GM04504 (cell line): ENCODE measurements at places on chromosomes 2 and 18.
A peak's percentile ranks its signal among the peaks of the same experiment; 100 is the strongest.

GRCh38 chr2:98465456-98466226 is 21.0 kb downstream of the INPP4A start:
- DNase-seq: no peak

DNA sequence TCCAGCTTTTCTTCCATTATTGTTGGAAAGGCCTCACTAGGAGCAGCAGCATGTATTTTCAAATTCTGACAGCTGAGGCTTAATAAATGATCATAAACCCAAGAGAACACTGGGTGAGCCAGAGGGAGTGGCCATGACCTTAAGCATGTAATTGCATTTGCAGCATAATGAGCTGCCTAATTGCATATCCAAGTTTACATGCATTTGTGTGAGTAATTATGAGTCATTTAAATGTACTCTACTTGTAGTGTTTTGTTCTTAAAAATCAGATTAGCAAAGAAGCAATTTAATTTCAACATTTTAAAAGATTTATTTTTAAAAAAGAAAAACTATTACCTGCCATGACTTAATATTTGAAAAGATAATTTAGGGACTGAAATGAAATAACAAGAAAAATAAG is 74.8 kb downstream of the NOL10 start:
- DNase-seq: peak; percentile 12

DNA sequence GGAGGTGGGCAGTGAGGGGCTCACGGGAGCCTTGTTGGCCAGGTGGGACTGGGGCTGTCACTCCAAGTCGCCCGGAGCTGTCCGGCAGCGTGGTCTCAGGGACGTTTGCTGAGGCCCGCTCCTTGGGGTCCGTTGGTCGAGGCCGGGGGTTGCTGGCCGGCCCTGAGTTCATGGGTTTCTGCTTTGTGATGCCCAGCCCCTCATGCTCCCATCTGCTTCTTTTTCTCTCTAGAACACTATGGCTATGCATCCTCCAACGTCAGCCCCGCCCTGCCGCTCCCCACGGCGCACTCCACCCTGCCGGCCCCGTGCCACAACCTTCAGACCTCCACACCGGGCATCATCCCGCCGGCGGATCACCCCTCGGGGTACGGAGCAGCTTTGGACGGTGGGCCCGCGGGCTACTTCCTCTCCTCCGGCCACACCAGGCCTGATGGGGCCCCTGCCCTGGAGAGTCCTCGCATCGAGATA is 14.5 kb downstream of the NFATC1 start:
- DNase-seq: no peak

DNA sequence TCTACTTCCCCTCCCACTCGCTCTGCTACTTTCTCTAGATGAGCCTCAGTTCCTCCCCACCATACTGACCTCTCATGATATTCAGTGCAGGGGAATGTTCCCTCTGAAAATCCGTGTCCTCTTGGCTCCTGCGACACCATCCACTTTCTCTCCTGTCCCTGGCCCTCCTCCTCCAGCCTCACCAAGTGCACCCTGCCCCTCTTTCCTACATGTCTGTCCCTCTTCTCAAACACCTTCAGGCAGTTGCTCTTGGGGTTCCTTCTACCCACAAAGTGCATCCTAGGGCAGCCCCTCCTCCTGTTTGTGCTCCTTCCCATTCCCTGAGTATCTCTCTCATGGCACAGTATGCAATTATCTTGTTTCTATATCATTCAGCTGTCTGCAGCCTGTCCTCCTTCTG is 246.4 kb upstream of the RAB6C start:
- no peak for DNase-seq

DNA sequence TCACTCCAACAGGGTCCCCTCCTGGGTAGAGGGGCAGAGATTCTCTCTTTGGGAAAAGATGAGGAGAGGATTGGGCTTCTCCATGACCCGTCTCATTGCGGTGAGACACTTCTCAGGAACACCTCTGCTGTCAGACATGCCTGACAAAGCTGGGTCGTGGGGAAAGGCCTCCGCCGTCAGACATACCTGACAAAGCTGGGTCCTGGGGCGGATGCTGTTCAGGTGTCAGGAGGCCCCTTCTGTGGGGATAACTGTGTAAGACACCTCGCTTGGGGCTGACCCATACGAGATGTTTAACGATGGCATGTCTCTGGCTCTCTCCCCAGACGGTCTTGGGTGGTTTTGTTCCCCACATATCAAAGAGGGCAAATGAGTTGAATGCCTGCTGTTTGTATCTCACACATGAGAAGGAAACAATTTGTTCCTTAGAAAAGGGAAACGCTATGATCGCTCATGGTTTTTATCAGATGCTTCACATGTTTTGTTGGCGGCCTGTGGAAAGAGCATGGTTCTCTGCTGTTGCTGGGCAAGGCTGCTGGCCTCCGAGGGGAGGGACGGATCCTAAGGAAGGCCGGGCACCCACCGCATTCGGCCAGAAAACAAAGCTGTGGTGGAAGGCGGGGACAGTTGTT is 40.8 kb upstream of the PXDN start:
- no peak for DNase-seq

GRCh38 chr2:175062787-175063585 is 57.8 kb upstream of the CHN1 start:
- no peak for DNase-seq

DNA sequence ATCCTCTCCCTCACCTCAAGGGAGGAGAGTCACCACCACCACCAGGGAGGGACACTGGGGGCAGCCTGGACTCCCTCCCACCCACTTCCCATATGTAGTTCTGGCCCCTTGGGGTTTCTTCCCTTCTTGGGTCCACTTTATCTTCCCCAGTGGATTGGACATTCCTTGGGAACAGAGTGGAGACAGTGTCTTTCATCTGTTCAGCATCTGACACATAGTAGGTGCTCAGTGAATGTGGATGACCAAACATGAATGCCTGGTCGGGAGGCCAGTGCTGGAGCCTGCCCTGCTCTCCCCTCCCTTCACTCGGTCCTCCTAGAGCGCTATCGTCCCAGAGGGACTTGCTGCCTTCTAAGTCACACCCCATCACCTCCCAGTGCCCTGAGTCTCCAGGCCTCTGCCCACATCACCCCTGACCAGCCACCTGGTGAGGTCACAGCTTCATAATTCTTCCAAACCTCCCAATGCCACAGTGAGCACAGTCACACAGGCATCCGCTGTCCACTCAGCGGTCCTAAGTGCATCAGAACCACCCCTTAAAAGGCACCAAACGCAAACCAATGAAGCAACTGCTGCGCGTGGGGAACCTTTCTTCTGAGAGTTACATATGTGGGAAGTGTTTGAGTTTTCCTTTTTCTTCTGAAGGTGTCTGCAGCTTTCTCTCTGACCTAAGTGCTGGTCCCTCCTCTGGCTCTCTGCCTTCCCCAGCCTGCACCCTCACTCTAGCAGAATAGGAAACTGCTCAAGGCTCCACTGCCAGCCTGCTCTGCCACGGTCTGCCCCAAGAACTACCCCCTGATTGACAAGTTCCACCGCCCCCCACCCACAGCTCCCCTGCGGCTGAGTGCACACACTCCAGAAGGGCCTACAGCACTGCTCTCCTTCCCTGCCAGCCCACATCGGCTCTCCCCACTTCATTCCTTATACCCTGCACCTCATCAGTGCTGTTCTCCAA is 7.2 kb upstream of the SFXN5 start:
- DNase-seq: no peak

DNA sequence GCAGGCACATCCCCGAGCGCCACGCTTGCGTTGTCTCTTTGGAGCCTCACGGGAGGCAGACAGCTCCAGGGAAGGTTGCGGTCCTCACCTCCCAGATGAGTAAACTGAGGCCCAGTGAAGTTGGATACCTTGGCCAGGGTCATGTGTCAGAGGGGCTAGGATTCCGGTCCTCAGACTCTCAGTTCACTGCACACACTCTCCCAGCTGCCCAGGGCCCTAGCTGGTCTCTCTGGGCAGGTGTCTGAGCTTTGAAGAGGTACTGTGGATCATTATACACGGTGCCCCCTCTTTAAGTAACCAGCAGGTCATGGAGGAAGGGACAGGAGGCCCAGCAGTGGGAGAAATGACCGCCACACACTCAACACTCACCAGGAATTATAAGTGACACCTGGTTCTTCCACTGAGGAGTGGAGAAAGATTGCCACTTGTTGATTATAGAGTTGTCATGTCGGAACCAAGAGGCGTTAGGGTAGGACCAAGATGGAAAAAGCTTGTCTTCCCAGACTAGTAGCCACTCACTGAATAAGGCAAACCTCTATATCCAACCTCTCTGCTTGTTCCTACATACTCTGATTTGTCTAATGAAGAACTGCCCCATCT is 588 bp downstream of the TMEM214 start:
- no peak for DNase-seq

GRCh38 chr2:1742681-1743395 is 1.5 kb downstream of the PXDN start:
- DNase-seq: peak; percentile 85

- no peak for DNase-seq
These were observed 71.5 kb downstream of the OSBPL6 start for GRCh38 chr2:178265851-178266250.

GRCh38 chr18:5961828-5962150 is 66.5 kb upstream of the TMEM200C start:
- DNase-seq: no peak

DNA sequence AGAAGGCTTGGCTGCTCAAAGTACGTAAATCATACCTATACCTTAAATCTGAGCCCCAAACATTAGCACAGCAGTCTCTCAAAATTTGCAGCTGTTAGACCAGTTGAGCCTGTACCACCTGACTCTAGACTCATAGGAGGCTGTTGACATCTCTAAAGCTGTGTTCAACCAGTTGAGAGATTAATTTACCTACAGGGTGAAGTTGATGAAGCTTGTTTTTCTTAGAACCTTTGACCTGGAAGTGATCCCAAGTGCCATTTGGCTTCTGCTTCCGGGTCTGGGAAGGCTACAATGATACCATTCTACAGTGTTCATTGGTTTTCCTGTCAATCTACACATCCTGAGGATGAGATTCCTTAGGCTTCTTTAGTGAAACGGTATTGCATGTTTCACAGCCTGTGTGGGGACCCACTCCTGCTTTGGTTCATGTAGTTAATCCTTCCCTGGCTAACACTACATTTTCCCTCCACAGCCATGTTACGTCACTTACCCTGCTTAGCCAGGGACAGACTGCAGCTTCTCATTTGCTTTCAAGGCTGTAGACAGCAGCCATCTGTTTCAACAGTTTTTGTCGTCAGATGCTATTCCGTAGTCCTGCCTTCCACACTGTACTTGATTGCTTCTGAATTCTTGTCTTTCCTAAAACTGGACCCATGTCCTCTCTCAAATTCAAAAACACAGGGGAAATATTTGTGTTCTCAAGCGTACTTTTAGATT is 4.7 kb upstream of the IL1RL2 start:
- no peak for DNase-seq
